H7 (cell line): ENCODE measurements at places on chromosomes 7 and 10.

DNA sequence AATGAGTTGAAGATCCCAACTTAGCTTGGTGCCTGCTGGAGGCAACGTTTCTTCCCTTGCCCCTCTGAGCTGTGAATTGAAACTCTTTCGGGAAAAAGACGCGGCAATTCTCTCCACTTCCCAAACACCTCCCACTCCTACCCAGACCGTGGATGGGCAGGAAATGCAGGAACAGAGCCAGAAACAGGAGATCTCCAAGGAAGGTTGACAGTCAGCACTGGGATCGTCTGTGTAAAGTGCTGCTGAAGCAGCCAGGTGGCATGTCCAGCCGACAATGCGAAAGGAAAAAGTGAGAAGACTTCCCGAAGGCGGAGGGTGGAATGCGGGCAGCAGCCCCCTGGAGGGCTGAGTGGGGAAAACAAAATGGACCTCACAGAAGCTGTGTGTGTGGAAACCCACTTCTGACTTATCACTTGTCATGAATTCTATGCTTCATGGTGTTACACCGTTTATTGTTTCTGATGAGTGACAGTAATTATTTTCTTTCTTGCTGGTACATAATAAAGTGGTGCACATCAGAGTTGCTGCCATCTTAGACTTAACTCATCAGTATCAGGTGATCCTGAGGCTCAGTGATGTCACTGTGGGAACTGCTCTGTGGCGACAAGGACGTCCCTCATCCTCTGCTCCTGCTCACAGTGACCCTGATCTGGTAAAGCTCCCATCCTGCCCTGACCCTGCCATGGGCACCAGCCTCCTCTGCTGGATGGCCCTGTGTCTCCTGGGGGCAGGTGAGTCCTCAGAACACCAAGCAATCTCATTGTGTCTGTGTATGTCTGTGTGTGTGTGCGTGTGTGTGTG, 220.5 kb upstream of the PRSS1 start:
- no peak for DNase-seq

DNA sequence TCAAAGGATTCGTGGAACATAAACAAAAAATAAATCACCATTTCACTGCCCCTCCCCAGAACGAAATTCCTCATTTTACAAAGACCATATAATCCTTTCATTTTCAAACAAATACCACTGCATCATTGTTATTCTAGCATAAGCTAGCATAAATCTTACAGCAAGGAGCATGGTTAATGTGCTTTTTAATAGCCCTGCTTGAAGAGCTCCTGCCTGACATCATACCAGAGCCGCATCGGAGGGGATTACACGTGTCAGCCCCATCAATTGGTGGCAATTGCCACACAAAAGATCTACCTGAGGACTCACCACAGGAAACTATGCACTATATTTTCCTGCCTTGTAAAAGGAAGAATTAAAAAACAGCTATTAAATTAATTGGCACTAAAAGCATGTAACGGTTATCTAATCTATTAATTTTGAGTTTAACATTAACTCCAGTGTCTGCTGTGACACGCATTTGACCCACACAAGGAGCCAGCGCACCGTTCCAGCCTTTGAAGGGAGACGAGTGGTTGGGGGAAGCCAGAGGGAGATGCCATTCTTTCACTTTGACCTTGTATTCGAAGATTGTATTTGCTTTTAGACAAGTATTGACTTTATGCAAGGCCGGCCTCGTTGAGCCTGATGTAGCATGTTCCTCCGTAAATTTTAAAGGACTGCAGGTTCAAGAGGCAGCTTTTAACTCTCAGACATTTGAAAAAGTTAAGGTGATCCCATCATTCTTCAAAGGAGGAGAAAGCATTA, 261.1 kb upstream of the RNF32 start:
- no peak for DNase-seq

GRCh38 chr10:133044401-133044811, 43.3 kb upstream of the ADGRA1 start:
- no peak for DNase-seq

GRCh38 chr10:90557385-90557784, 300.5 kb downstream of the HTR7 start:
- no peak for DNase-seq

DNA sequence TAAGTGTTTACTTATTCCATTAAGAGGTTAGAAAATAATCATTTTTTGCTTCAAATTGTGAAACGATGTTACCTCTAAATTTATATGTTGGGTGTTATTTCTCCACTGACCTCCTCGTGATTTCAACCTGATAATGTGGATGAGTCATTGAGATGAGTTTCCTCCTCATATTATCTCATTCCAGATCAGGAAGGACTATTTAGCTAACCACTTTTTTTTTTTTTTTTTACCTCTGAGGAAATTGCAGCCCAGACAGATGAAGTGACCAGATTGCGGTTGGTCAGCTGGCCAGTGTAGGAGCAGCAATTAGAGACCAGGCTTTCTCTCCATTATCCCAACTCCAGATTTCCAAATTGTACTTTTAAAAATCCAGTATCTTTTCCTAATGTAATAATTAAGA, 248.7 kb downstream of the FZD1 start:
- DNase-seq = no peak
